ENCODE measurements at places on chromosomes 11 and 22.
A peak's percentile ranks its signal among the peaks of the same experiment; 100 is the strongest.

DNA sequence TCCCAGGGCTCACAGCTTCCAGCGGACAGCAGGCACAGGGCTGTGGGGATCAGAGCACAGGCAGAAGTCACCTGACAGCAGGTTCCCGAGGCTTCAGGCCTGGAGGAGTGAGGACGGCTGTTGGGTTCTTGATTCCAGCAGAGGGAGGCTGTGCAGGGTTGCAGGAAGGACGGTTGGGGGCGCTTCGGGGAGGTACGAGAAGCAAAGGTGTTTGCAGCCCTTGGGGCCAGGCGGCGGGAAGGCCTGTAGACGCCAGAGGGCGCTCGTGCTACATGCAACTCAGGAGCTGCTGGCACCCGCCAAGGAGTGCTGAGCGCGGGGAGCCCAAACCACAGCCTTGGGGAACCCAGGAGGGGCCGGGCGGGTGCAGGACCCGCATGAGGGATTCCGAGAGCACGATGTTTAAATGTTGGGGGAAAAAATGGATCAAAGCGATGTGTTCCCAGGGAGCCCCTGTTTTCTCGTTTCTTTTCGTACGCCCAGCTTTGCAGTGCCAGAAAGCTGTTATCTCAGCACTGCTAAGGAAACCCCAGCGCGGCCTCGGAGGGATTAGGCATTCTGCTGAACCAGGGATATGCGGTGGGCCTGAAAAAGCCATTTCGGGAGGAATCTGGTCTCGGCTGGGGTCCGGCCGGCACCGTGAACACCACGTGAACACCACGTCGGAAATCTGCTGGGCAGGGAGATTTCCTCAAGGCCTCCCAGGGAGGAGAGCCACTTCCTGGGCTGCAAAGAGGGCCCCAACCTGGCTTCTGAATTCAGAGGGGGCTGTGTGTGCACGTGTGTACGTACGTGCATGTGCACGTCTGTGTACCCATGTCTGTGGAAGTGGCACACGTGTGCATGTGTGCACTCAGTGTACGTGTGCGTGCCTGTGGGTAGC, 88.1 kb downstream of the KCNQ1 start:
- DNase-seq = peak; percentile 90

GRCh38 chr22:24968066-24968561, 15.6 kb downstream of the KIAA1671 start:
- no peak for DNase-seq

- no peak for DNase-seq
Measured at GRCh38 chr11:46307369-46307768, 29.9 kb downstream of the CREB3L1 start.

DNA sequence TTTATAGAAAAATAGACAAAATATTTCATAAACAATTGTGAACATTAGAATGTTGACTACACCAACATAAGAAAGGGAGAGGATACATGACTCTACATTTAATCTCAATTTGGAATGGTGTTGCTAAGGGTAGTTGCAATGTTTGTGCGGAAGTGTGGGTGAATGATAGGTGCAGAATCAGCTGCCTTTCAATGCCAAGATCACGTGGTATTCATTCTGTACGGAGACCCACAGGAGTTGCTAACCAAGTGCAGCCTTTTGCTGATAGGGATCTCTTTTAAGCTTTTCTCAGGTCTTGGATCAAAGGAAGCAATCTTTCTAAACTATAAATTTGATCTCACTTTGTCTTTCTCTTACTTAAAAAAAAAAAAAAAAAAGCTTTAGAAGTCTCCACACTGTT, 29.8 kb upstream of the CTSC start:
- no peak for DNase-seq

GRCh38 chr11:73999581-74000306, 9.1 kb downstream of the UCP3 start:
- DNase-seq = no peak

DNA sequence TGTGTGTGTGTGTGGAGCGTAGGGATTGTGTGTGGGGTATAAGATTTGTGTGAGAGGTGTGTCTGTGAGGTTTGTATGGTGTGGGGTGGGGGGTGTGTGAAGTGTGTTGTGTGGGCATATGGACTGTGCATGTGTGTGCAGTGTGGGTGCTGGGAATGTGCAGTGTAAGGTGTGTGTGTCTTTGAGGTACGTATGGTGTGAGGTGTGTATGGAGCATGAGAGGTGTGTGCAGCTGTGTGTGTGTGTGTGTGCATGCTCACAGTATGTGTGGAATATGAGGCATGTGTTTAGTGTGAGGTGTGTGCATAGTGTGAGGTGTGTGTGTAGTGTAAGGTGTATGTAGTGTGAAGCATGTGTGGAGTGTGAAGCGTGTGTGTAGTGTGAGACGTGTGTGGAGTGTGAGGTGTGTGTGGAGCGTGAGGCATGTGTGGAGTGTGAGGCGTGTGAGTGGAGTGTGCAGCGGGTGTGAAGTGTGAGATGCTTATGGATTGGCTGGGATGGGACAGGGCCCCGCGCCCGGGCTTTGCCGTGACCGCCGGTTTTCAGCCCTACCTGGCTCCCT, 1.7 kb upstream of the TMPRSS6 start:
- DNase-seq = no peak

GRCh38 chr11:32847511-32847910, 17.8 kb downstream of the PRRG4 start:
- no peak for DNase-seq

- no peak for DNase-seq
Measured at GRCh38 chr11:59574467-59574866, 41.1 kb downstream of the OSBP start.

GRCh38 chr11:34408580-34409172, 30.1 kb upstream of the CAT start:
- no peak for DNase-seq

DNA sequence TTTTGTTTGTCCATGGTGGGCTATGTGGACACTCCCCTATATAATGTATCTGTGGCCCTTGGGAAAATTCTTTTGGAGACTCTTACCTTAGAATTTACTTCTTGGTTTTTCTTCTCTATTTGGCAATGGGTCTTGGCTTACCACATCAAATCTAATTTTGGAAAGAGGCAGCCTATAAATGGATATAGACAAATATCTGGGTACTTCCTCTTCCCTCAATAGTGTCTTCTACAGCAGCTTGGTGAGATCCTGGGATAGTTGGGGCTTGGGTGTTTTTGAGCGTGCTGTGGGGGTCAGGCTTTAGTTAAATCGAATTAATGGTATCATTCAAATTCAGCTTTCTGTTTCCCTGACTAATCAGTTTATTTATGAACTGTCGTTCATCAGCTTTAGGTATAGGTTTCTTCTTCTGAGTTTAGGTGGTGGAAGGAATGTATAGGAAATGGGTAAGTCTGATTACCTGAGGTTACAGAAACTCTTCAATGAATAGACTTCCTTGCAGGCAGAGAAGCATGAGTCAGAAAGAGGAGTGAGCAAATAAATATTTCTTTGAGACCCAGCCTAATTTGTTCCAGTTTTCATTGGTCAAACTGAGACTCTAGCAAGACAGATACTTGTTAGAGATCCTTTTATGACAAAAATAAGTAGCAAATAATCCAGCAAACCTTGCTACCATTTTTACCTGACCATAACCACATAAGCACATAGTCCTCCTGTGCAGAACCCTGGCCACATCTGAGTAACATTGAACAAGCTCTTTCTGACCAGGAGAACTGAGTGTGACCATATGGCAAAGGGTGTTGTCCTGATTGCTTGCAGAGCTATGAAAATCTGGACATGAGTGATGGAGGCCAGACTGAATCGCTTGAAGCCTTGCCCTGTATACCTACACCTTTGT, 68.6 kb upstream of the SORL1-AS1 start:
- DNase-seq = no peak

GRCh38 chr11:104678408-104678807, 219.9 kb downstream of the CASP12 start:
- DNase-seq = no peak

- no peak for DNase-seq
Measured at GRCh38 chr11:12789596-12790215, 115.5 kb downstream of the TEAD1 start.

GRCh38 chr11:44978961-44979331, 28.3 kb upstream of the TP53I11 start:
- DNase-seq = peak; percentile 73

- no peak for DNase-seq
Measured at GRCh38 chr11:14386895-14387480, 28.0 kb upstream of the RRAS2 start.

DNA sequence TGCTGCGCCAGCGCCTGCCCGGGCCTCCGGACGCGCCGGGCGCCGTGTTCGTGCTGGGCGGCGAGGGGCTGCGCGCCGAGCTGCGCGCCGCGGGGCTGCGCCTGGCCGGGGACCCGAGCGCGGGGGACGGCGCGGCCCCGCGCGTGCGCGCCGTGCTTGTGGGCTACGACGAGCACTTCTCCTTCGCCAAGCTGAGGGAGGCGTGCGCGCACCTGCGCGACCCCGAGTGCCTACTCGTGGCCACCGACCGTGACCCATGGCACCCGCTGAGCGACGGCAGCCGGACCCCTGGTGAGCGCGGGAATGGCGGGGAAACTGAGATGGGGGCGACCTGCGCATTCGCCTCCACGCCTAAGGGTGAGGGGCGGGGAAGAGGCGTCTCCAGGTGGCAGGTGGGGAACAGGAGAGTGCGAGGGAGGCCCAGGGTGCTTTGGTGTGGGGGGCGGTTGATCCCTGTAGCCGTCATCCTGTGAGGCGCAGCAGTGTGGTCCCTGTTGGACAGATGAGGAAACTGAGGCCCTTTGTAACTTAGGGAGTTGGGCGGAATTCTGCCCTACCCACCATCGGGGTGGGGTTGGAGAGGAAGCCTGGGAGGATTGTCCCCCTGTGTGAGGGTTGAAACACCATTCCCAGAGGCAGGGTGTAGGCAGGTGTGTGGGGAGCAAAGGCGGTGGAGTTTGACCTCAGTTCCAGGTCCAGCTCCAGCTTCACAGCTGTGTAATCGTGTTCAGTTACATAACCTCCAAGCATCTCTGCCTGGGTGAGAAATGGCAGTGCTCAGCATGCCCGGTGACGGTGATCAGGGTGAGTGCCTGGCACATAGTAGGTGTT, 758 bp downstream of the PDXP start:
- peak; percentile 92 for DNase-seq

GRCh38 chr22:44192098-44192815, 11.5 kb downstream of the PARVG start:
- DNase-seq = no peak

DNA sequence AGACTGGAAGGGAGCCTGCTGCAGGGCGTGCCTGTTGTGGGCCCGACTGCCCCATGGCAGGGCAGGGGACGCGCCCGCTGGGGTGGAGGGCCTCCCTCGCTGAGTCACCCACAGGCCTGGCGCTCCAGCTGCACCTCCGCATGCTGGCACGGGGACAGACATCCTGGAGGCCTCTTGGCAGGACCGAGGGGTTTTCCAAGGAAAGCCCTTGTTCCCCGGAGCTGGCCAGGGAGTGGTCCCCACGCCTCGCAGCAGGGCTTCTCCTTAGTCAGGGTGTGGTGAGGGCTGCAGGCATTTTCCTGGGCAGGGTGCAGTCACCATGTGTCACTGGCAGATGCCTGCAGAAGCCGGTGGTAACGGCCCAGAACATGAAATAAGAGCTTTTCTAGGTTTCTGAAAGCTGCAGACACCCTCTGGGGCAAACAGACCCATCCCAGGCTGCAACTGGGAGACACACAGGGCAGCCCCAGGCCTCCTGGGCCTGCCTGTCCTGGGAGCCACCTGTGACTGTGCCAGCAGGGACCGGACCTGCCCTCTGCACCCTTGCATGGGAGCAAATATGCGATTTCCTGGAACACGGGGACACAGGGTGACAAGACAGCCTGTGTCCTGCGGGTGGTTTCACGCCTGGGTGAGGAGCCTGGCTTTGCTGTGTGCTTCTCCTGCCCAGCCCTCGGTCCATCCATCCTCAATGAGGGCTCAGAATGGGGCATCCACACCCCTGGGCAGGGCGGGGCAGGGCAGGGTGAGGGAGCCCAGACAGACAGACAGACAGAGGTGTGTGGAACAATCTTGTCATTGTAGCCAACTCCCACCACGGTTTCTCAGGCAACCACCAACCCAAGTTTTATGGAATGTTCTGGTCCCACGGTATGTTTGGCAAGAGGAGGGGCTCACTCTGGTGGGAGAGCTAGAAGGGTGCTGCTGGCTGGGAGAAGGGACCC, 43.2 kb upstream of the FADD start:
- DNase-seq = peak; percentile 67

DNA sequence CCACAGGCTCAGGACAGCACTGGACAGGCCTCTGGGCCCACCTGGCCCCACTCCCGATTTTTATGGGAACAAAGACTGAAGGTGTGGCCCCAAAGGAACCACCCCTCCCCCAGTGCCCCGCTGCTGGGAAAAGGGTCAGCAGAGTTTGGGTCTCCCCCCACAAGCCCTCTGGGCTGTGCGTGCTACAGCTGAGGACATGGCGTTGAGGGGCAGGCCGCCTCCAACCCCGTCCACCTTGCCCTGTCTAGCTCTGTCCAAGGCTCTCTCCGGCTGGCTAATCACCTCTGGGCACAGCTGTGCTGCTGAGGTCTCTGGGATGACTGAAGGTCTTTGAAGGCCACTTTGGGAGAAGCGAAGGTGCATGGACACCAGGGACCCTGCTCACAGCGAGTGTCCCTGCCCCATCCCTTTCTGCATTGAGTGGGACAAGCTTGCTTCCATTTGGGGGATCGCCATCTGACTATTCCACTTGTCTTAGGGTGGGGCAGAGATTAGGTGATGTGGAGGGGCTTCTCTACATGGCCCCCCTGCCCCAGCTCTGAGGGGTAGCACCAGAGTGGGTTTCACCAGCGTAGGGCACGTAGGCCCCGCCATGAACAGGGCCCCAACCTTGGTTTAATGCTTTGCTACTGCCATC, 6.5 kb downstream of the ASCL2 start:
- no peak for DNase-seq

GRCh38 chr11:18844753-18845367, 53.3 kb upstream of the PTPN5 start:
- DNase-seq = no peak

GRCh38 chr11:128621601-128622501, 34.5 kb upstream of the ETS1 start:
- no peak for DNase-seq

GRCh38 chr22:41875531-41876270, 39.2 kb downstream of the SHISA8 start:
- DNase-seq = no peak

DNA sequence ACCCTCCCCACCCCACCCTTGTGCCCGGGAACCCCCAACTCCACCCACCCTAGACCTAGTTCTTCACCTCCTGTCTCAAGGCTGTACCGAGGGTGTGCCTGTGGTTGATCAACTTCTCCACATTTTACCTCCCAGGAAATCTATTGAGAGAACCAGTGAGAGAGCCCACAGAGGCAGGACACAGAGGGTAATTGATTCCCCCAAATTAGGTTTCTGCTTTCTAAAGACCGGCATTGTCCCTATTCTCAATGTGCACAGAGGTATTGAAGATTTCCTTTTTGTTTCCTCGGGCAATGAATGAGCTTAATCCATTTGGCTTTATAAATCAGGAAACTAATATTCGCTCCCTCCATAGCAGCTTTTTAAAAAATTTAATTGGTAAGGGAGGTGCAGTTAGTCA, 6.0 kb upstream of the LMO1 start:
- no peak for DNase-seq

DNA sequence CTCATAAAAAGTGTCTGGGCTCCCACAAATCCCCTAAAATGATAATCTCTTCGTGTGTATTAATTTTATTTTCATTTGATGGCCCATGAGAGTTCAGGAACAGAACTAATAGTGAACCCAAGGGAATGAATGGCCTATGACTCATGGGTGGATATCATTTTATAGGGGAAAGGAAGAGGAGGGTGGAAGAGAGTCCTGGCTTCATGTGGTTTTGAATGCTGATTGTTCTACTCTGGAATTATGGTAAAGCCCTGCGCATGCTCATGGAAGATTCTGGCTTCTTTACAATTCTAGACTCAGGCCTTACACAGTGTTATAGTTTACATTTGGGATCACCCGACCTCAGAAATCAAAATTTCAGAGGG, 35.2 kb downstream of the MAML2 start:
- DNase-seq = no peak

Measured in left lobe of liver (tissue), 2 donors.